ENCODE measurements at places on chromosomes 6 and 20.
A peak's percentile ranks its signal among the peaks of the same experiment; 100 is the strongest.

DNA sequence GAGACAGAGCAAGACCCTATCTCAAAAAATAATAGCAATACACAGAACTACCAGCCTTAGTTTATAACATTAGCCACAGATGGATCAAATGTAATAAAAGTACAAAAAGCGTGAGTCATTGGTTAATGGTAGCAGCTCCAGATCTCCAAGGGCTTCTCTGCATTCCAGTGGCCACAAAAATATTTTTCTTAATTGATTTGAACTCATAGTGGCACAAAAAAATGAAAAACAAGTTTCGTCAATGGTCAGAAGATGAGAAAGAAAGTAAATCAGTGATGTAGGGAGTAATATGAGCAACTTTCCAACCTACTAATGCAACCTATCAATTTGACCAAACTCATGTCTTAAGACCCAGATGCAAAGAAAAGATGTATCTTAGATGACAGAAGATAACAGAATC is 79.6 kb downstream of the CEP57L1 start:
- no peak for DNase-seq

GRCh38 chr6:154619146-154619545 is 108.7 kb upstream of the CNKSR3 start:
- no peak for DNase-seq

DNA sequence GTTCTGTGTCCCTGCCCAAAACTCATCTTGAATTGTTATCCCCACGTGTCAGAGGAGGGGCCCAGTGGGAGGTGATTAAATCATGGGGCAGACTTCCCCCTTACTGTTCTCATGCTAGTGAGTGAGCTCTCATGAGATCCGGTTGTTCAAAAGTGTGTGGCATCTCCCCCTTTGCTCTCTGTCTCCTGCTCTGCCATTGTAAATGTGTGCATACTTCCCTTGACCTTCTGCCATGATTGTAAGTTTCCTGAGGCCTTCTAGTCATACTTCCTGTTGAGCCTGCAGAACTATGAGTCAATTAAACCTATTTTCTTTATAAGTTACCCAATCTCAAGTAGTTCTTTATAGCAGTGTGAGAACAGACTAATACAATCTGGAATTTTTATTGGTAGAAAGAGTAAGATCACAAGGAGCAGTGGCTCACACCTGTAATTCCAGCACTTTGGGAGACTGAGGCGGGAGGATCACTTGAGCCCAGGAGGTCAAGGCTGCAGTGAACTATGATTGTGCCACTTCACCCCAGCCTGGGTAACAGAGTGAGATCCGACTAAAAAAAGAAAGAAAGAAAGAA is 47.1 kb upstream of the SLC22A16 start:
- DNase-seq = no peak

DNA sequence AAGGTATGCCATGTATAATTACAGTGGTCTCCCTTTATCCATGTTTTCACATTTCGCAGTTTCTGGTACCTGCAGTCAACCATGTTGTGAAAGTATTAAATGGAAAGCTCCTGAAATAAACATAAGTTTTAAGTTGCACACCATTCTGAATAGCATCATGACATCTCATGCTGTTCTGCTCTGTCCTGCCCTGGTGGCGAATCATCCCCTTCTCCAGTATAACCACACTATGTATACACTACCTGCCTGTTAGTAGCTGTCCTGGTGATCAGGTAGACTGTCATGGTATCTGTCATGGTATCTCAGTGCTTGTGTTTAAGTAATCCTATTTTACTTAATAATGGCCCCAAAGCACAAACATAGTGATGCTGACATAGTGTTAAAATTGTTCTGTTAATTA is 97.1 kb downstream of the ZFAND3 start:
- DNase-seq = no peak

DNA sequence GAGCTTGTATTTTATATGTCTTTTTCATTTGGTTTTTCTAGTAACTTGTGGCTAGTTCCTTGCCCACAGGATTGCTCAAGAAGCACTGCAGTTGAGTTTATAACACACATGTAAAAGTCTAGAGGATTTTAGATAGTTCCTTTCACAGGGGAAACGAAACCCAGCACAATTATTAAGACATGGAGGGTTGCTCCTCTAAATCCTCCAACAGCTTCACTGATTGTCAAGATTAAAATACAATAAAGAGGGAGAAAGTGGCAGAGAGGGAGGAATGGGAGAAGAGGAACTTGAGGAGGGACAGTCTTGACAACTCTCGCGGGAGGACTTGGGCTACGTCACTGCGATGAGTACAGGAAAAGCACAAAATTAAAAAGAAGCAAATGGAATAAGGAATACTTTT is 9.7 kb upstream of the TBC1D7 start:
- DNase-seq = no peak

DNA sequence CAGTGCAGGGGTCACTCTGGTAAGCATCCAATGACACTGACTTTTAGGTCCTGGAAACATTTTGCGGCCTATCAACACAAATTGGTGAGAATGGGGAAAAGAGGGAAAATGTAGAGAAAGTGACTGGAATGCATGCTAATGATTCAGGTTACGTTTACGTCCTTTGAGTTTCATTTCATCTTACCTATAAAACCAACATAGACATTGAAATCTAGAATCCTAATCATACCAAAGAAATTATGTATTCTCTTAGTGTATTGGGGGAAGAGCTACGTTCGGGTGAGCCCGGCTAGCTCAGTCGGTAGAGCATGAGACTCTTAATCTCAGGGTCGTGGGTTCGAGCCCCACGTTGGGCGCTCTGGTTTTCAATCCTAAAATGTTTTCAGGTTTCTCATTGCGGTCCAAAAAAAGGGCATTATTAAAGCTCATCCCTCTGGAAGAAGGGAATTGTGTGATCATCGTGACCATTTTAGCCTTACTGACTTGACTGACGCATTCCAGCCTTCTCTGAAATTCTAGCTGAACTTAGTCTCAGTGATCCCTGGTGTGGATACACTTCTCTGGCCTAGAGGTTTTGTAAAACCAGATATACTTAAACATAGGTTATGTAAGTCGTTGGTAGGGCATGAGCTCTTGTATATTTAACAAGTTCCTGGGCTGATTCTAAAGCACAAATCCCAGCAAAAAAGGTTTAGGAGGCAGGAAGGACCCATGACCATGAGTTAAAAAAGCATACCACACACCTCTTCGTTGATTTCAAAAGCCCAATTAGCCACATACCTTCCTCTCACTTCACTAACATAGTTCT is 18.3 kb downstream of the HMGN4 start:
- DNase-seq = no peak

DNA sequence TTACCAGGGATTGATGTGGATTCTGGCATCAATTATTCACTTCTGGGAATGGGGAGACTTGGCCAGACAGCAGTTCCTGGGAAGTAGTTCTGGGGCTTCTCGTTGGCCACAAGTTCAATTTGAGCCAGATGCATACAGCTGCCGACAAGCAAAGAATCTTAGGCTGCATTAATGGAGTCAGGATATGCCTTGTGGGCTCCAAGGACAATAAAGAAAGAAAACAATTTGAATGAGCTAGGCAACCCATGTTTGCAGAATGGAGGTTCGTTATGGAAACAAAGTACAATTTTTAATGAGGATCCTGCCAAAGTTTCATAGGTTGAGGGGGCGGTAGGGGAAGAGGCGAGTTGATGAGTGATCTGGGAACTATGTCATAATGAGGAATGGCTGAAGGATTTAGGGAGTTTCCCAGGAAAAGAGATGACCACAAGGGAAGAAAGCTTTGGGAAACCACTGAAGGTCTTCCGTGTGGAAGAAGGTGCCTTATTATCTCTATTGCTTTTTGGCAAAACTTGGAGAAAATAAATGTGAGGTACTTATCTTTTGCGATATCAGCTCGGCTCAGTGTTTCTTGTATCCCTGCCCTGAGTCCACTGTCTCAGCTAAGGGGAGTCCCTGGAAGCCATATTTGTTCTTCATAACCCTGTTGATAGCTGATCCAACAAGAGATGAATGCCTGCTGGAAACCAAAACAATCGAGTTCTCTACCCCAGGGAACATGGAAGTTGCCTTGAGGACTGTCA is 181.0 kb upstream of the ZNF217 start:
- no peak for DNase-seq

GRCh38 chr20:56429502-56429901 is 17.4 kb downstream of the CASS4 start:
- peak; percentile 10 for DNase-seq

- peak; percentile 38 for DNase-seq
Measured at GRCh38 chr6:75602246-75603105, 796 bp downstream of the SENP6 start.

DNA sequence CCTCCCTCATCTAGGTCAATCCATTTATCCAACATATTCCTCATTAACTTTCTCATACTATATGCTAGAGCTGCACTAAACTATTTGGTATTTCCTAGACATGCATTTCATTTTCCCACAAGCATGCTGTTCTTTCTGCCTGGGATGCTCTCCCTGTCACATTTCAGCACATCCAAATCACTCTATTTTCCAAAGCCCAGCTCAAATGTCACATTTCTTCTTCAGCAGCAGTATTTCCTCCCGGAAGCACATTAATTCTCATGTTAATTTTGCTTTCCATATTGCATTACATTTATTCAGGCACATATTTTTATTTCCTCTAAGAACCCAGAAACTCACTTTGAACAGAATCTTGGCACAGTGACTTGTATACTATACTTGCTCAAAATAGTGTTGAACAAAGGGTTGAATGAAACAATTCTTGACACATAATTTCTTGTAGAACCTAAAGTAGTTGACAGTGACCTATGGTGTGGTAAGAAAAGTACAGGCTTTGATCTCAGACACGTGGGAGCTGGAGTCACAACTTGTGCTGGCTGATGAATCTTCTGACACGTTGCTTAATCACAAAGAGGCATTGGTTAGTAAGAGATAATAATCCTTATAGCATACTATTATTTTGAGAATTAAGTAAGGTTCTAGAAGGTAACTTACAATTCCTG is 30.8 kb upstream of the CD2AP start:
- no peak for DNase-seq

DNA sequence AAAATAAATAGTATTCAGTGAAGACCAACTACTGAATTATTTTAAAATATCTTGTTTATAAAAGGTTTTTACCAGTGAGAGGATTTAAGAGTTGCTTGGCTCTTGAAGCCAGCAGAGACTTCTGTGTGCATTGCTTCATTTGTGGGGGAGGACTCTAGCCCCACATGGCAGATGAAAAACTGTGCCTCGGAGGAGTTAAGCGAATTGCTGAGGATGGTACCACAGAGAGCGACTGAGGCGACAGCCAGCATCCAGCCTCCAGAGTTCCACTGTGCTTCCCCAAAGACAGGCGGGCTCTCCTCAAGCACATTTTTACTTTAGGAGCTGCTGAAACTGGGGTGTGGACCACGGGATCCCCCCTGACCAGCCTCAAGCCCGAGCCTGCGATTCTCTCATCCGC is 80.7 kb downstream of the THBS2 start:
- DNase-seq = no peak

DNA sequence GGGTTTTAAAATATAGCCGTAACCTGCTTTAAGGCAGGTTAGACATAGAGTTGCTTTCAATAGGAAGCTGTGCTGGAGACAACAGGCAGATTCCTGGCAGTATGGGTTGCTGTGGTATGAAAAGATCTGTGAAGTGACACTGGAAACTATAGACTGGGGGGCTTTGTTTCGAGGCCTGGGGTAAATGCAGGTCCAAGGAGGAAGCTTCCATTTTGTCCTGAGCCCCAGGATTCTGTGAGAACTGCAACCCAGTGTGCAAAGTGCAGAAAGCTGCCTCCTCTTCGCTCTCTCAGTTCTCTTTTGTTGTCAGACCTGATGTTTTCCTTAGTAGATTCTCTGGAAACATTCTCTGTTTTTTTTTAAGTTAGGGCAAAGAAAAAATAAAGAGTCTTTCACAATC is 86.9 kb downstream of the LYRM4 start:
- DNase-seq = no peak

DNA sequence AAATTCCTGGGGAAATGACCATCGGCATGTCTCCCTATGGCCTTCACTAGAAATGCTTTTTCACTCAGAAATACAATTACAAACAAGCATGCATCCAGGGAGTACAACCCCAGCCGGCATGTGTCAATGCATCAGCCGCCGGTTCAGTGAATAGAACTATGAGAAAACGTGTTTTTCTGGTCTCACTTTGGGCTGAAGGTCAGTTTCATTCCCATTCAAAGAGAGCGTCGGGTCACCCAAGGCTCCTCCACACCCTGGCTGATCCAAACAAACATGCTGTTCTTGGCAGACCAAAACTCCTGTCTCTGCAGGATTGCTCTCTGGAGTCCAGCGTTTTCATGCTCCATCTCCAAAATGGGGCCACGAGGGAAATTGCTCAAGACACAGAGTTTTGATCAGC is 35.5 kb upstream of the NXT1 start:
- no peak for DNase-seq

- no peak for DNase-seq
Measured at GRCh38 chr6:169791721-169792131, 40.3 kb downstream of the ERMARD start.

DNA sequence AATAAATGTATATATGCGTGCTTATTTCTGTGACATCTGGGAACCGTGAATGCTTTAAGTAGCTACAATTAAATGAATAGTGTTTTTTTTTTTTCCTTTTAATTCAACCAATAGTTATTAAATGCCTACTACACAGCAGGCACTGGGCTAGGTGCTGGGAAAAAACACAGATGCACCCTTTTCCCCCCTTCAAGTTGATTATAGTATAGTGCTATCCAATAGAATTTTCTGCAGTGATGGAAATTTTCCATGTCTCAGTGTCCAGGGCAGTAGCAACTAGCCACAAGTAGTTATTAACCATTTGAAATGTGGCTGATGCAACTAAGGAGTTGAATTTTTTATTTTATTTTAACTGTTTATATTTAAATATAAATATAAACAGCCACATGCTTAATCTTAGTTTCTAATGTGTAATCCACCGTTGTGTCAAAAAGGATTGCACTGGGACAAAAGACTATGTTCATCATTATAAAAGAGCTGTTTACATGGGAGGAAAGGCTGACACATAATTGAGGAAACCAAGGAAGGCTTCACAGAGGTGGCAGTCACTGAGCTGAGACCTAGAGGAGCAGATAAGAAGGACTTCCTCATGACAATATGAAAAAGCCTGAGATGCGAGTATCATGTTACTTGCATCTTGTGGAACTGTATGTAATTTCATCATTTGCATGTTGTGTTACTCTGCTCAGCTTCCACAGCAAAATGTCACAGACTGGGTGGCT is 261.2 kb upstream of the PLCB4 start:
- no peak for DNase-seq

GRCh38 chr20:44471481-44471882 is 4.2 kb upstream of the TTPAL start:
- DNase-seq = no peak

GRCh38 chr20:9253006-9253539 is 184.2 kb downstream of the PLCB4 start:
- no peak for DNase-seq

GRCh38 chr6:56499095-56499494 is 143.6 kb downstream of the DST start:
- no peak for DNase-seq

DNA sequence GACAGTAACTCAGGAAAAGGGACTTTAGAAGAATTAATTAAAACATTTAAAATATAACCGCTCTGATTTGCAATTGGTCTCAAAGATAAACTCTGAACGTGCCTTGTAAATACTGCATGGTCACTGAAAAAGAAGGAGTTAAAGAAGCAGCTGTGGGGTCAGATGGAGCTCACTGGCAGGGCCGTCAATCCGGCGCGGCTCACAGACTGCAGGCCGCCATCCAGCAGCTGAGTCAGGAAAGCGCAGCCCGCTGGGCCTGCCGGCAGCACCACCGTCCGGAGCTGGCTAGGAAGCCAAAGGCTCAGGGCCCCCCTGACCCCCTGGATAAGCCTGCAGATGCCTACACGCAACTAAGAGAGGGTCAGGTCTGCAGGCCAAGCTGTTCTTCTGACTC is 54.2 kb upstream of the FRMD1 start:
- no peak for DNase-seq

- no peak for DNase-seq
Measured at GRCh38 chr6:28446818-28447511, 3.7 kb upstream of the ZSCAN23 start.
